ENCODE measurements at places on chromosomes 13 and 19.

GRCh38 chr13:113931841-113932459, 41.9 kb downstream of the C13orf46 start:
- DNase-seq = no peak

DNA sequence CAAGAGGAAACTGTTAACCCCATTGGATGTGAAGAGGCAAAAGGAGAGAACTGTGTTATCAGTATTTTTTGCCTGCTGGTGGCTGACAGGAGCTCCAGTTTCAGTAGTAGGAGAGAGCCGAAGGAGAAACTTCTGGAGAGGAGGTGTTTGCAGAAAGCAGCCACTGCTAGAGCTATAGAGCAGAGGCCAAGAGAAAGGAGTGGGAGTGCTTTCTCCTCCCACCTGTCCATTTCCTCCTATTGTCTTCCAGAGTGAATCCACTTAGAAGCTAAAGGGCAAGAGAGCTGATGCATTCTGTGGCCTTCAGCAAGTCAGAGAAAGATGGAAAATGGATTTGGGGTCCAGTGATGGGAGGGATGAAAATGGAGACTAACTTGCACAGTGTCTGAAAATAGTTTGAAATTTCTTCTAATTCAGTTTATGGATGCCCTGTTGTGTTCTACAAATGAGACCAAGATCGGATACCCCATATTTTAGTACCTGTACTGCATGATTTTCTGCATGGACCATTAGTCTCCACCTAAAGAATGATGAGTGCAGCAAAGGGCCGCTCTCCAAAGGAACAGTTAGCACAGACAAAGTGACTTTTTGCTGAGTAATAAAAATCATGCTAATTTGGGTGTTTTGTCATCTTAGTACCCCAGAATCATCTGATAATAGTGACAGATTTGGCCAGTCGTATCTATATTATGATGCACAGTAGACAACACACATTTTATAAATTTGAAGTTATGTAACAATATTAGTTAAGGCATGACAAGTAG, 10.7 kb downstream of the HS6ST3 start:
- DNase-seq = no peak

DNA sequence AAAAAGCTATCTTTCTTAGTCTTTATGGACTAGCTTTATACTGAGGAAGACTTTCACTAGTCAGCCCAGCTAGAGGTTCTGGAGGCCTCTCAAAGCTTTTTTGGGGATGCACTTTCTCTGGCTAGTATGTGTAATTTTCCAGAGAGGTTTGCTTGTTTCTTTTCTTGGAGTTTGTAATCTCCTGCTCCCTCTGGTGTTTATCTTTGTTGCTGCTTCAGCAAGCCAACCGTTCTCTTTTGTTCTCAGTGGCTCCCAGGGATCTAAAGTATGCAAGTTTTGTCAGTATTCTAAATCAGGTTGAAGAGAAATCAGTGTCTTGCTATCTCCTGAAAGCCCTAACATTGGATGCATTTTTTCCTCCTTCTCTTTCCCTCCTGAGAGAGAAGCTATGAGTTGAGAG, 121.1 kb upstream of the MYO16 start:
- DNase-seq = no peak

DNA sequence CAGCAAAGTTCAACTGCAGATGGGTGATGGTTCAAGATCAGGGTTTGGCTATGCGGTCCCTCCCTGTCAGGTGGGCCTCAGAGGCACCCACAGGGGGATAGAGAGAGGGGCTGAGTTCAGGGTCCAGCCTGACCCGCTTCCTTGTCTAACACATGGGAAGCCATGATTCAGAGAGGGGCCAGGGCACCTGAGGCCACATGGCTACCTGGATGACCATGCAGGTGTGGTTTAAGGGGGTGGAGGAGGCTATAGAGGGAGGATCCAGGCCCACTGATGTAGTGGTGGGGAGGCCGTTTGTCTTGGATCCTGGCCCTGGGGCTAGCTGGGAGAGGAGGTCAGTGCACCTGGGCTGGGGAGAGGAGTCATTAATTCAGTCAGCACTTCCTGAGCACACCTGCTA, 56.7 kb downstream of the ZNF536 start:
- no peak for DNase-seq

- DNase-seq = no peak
These were observed 37.7 kb downstream of the MYO9B start for GRCh38 chr19:17113127-17113785.

GRCh38 chr19:56126983-56127780, 6.1 kb upstream of the ZNF787 start:
- DNase-seq = no peak

DNA sequence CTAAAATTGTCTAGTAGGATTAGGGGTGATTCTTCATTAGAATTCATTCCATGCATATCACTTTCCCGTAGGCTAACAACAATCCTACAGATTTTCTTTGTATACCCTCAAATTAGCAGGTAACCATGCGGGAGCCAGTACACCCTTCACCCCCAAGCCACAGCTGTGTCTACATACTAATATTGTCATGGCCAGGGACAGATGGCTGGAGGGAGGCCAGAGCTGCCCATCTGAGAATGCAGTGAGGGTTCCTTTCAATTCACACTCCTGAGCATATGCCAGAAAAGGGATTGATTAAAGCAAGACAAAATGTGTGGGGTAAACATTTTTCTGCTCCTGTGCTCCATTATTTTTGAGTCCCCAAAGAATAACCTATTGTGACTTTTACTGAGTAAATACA, 68.9 kb downstream of the FREM2 start:
- DNase-seq = no peak

- peak; percentile 71 for DNase-seq
These were observed 16.7 kb upstream of the RXFP2 start for GRCh38 chr13:31722673-31723072.

DNA sequence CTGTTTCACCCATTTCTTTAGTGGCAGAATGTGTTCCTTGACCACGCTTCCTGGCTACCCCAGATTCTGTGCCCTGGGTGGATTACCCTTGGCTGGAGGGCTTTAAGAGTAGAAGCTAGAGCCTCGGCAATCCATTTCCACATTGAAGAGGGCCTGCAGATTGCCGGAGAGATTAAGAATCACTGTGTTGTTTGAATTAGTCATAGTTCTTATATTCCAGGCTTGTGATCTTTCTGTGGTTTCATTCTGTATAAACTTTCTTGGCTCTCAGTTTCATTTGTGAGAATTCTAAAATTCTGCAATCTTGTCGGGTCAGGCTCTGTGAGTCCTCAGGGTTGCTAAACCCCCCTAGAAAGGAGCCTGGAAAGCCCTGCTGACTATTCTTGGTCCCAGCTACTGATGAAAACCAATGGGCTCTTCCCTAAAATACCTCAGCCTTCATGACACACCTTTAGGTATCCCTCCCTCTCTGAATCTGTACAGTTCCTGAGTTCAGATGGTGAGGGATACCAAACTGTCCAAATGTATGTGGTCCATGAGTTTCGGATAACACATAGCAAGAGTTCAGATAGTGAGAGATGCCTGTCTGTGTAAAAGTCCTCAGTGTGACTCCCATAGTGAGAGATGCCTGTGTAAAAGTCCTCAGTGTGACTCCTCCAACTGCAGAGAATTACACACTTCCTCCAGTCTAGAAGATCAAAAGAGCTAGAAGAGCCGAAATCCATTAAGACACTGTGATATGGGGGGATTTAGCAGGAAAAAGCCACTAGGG, 4.3 kb downstream of the PHF11 start:
- no peak for DNase-seq

GRCh38 chr19:57362419-57362818, 932 bp upstream of the TRAPPC2B start:
- no peak for DNase-seq

GRCh38 chr19:56174086-56174485, 1.7 kb upstream of the GALP start:
- no peak for DNase-seq

GRCh38 chr13:83975655-83976165, 93.4 kb upstream of the SLITRK1 start:
- no peak for DNase-seq

- no peak for DNase-seq
These were observed 8.6 kb downstream of the KPNA3 start for GRCh38 chr13:49783865-49784264.

DNA sequence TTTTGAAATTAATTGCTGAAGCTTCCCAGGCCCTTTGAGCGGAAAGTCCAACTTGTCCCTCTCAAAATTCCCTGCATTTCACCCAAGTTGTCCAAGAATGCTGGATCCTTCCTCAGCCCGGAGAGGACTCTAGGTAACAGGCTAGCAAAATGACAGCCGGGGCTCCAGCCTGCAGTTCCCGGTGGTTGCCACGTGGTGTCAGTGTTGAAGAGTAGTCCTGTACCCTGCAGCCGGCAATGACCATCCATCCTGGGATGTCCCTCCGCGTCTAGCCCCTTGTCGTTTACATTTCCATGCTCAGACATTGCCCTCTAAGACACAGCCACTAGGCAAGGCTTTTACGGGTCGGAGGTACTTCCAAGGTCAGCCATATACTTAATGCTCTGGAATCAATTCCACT, 31.4 kb upstream of the MTIF3 start:
- DNase-seq = peak; percentile 13

GRCh38 chr19:49626226-49626625, 13.7 kb downstream of the RRAS start:
- DNase-seq = no peak

GRCh38 chr19:42284591-42285341, 15.7 kb downstream of the CIC start:
- no peak for DNase-seq

DNA sequence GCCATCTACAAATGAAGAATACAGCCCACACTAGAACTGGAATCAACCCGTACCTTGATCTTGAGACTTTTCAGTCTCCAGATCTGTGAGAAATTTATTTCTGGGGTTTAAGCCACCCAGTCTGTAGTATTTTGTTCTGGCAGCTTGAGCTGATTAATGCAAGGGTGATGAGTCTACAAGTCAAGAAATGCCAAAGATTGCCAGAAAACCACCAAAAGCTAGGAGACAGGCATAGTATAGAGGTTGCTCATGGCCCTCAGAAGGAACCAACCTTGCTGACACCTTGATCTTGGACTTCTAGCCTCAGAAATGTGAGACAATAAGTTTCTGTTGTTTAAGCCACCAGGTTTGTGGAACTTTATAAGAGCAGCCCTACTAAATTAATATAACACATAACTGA, 428.2 kb upstream of the KLF12 start:
- no peak for DNase-seq

GRCh38 chr13:67713571-67713970, 483.4 kb upstream of the PCDH9 start:
- no peak for DNase-seq

- no peak for DNase-seq
These were observed 36.1 kb upstream of the USPL1 start for GRCh38 chr13:30581582-30581981.

- DNase-seq = no peak
These were observed 21.1 kb downstream of the CHERP start for GRCh38 chr19:16520986-16521624.

DNA sequence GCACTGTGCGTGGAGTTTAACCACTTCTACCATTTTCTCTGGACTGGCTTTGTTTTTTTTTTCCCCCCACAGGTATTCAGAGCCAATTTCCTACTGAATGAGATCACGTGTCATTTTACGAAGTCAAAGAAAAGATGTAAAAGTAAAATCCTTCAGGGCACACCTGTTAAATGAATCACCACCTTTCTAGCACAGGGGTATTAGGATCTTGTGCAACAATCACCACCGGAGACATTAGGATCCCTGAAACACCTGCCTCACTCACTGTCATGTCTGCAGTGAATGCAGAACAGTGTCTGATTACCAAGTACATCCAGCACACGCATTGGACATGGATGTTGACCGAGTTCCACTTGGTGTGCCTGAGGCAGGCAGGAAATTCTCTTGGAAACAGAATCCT, 17.2 kb downstream of the BRD4 start:
- DNase-seq = no peak

DNA sequence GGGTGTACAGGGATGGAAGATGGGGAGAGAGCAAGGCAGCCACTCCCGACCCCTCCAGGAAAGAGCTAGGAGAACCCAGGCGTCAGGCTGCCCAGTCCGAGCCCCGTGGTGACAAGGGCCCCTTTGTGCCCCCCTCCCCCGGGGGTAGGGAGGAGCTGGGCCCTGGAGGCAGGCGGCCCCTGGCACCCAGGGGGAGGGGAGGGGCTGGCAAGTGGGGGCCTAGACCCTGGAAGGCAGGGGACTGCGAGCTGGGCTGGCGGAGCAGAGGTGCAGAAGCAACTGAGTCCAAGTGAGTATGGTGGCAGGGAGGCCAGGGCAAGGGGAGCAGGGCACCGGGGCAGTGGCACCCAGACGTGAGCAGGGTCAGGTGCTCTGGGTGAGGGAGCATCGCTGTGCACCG, at the start of gene MAG:
MAG (plus strand) TSS at position 246 of the 400 bp plus-strand sequence. CDS start 3,248 bp downstream, outside the sequence.
- no peak for DNase-seq

- no peak for DNase-seq
These were observed at the start of gene SHFL for GRCh38 chr19:10085641-10086590. SHFL (plus strand) TSS chr19:10086317; CDS start chr19:10086428, 111 bp downstream.

- DNase-seq = no peak
These were observed 407 bp upstream of the ZNF440 start for GRCh38 chr19:11813703-11814028.

- DNase-seq = no peak
These were observed 12.5 kb upstream of the MAP1S start for GRCh38 chr19:17706750-17707181.

DNA sequence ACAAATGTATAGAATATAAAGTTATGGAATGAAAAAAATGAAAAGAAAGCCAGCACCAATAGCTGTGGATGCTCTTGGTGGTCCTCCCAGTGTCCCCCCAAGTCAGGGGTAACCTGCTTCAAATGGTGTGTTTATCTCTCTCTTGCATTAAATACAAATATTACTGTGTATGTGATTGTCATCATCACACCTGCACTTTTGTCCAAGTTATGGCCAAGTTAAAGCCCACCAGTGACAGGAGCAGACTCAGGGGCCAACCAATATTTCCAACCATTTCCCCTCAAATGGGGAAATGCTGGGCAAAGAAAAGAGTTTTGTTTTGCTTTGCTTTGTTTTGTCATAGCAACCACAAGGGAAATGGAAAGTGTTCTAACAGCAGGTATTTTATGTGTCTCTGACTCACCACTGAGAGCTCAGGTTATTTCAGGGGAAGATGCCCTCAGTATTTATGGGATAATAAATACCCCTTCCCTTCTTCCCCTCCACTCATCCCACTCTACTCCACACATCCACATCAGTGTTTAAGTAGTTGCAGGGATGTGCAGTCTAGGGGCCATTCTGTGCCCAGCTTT, 133.6 kb downstream of the COL4A1 start:
- DNase-seq = no peak

DNA sequence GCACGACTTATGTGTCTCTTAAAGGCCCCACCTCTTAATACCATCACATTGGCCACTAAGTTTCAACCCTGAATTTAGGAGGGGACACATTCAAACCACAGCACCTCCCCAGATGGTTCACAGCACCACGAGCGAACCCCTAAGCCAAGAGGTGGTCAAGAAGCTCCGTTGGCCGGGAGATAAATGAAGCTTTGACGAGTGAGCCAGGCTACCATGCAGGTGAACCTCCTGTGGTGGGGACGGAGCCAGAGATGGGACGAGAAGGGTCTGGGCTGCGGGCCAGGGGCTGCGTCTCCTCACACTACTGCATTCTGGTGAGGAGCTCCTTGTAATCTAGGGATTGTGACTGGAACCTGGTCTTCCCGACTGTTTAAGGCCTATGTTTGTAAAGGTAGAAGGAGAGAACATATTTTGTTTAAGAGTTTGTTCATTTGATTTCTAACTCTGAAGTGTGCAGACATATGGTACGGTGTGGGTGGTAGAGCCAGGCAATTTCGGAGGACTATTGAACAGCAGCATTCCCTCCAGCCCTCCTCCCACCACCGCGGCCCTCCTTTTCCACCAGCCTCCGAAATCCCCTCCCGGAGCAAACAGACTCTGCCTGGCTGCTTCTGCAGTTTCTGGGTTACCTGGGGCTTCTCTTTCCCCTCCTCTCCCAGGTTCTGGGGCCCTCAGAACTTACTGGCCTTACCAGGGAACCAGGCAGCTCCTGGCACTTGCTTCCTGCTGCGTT, 31.3 kb downstream of the SIAH3 start:
- no peak for DNase-seq

GRCh38 chr13:21998279-21998990, 327.6 kb downstream of the FGF9 start:
- DNase-seq = no peak

All from NCI-H1105 (cell line).